AML-193 (cell line): ENCODE measurements at places on chromosomes 7 and 10.

DNA sequence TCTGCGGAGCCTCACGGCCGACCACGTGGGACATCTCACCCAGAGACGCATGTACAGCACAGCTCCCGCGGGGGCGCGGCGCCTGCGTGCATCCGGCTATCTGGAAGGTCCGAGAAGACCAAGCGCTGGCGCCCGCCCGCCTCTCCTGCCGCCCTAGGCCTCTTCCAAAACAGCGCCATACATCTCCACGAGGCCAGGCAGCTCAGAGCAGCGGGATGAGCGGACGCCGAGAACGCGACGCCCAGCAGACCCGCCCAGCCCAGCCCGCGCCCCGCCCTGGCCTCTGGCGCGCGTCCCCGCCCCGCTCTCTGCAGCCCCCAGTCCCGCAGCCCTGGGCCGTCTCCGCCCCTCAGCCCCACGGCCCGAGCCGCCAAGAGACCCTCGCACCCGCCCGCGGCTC is 20.3 kb upstream of the LANCL2 start:
- no peak for DNase-seq

DNA sequence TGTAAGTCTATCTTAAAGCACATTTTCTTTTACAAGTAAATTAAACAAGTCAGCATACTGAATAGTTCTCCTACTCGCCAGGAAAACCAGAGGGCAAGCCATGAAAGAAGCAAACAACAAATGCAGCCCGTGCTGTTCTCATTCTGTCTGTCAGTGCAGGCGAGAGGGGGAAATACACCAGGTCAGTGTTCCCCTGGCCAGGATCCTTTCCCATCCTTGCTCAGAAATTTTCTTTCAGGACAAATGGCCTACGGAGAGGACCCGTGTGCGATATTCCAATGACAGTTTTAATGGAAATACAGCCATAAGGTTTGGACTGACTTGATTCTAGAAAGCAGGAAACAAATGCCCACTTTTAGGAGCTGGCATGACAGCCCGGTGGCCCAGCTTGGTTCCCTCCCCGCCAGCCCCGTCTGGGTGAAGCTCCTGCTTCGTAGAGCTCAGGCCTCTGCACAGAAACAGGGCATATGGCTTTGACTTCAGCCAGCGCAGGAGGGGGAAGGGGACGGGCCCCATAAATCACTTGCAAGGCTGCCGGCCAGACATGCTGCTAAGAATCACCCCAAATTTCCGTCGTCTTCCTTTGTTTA is 67.8 kb downstream of the FRMD4A start:
- DNase-seq: no peak

DNA sequence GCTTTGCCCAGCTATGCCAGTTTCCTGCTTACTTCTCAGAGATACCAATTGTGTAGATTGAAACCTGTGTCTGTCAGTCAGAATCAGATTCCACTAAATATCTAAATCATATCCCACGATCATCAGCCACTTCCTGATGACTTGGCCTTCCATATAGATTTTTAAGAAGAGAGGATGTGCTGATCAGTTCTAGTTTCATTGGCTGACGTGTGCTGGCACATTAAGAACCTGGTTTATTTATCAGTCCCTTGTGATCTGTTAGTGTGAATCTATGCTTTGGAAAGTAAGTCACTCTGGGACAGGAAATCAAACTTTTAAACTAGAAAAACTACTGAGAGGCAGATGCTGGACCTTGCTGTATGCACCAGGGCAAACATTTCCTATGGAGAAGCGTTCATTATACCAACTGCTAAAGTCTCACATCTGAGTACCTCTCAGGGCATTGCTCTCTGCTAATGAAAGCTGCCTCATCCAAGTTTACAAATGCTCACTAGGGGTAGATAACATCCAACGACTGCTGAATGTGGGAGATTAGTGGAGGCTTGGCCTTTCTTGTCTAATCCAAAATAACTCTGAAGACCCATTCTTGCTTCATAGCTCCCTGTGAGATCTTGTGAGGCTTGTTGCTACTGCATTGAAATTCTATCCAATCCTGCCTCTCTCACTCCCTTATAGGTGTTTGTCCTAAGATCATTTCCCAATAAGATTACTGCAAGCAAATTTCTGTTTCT is 109.1 kb downstream of the ARL4A start:
- DNase-seq: no peak

DNA sequence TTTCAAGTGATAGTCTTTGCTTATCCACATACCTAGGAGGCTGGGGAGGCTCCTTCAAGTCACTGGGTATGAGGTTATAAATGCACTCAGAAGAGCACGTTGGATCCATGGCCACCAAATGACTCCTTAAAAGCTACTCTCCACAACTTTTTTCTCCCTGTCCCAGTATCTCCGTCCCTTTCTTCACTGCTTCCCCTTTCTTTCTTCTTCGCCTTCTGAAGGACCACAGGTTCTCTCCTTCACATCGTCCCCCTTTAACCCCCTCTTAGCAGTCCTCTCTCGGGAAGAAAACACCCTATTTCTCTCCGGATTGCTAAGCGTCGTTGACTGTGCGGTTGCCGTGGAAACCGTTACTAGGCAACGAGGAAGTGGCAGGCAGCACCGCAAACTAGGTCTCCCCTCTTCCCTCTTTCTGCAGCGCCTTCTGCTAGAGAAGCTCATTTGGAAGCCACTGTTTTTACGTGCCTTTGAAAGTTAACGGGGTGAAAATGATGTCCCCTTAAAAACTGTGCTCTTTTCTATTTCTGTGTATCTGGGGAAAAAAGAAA is at the start of gene ENKUR:
ENKUR (minus strand) TSS at position 331 of the 548 bp plus-strand sequence; CDS start at position 109, 222 bp downstream.
- DNase-seq: peak; percentile 94

DNA sequence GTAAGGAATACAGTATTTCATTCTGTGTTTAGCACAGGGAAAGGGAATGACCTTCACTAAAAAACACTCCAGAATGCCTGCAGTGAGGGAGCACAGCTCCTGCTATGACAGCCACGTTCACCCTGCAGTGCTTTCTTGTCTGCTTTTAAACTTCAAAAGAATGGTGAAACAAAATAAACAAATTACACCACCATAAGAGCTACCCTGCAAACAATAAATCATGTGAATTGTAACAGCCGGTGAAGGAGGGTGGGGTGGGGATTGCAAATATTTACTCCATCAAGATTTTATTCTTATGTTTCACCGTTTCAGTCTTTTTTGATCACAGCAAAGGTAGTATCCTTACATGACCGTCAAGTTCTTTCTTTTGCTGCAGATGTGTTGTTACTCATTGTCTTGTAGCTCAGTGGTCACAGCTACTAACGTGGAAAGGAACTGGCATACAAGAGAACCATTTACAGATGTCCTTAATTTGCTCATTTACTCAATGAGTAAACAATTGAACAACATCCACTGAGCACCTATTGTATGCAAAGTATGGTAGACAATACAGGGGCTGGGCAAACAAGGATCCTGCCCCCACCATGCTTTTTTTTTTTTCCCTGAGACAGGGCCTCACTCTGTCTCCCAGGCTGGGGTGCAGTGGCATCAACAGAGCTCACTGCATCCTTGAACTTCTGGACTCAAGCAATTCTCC is 4.1 kb upstream of the CHN2 start:
- no peak for DNase-seq

DNA sequence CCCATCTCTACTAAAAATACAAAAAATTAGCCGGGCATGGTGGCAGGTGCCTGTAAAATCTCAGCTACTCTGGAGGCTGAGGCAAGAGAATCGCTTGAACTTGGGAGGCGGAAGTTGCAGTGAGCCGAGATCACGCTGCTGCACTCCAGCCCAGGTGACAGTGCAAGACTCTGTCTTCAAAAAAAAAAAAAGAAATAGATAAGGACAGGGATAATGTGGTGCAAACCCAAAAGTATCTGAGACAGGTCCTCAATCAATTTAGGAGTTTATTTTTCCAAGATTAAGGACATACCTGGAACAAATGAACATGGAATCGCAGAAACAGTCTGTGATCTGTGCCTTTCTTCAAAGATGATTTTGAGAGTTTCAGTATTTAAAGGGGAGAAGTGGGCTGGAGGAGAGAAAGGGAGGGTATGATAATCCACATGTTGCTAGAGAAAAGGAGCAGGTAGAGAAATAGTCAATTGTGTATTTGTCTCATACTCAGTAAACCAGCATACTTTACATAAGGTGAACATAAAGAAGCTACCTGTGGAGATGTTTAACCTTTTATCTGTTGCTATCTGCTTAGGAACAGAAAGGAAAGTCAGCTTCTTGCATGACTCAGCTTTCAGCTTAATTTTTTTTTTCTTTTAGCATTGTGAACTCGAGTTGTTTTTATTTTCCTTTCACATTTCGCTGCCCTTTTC is 4.9 kb upstream of the MTPN start:
- DNase-seq: no peak

- DNase-seq: no peak
Observed at GRCh38 chr7:150826061-150826849, 25.7 kb downstream of the TMEM176A start.

DNA sequence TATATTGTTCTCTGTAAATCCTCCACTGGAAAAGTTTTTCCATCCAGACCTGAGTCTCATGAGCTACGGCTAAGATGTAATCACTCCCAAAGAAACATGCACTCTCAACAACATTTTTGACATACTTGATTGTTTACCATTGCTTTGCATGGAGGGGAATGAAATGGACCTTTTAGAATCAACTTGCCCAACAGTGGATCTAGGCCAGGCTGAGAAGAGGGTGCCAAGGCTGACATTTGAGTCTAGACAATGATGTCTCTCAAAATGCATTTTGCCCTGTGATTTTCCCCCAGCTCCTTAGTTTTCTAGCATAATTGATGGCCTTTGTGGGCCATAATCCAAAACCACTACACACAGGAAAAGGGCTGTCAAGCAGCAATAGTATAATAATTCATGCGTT is 297.9 kb upstream of the KLF6 start:
- DNase-seq: no peak

- no peak for DNase-seq
Observed at GRCh38 chr10:108848046-108848445, 1075.3 kb downstream of the XPNPEP1 start.

- no peak for DNase-seq
Observed at GRCh38 chr10:100485801-100486495, 23.1 kb downstream of the WNT8B start.

GRCh38 chr10:67733511-67733910 is 37.5 kb upstream of the CTNNA3 start:
- DNase-seq: no peak

DNA sequence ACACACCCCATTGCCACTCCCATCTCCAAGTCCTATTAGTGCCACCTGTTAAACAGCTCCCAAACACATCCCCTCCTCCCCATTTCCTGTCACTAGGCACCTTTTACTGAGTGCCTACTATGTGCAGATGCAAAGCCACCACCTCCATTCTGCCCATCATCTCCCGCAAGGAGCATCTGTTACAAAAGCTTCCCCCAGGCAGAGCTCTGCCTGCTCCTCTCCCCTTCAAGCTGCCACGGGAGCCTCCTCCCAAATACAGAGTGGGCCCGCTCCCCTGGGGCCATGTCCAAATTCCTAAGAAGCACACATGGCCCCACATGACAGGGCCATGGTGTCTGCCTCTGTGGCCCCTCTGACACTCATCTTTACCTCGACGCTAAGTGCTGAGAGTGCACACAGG is 149.7 kb downstream of the OAT start:
- DNase-seq: no peak

GRCh38 chr10:86965986-86966654 is 2.2 kb upstream of the ADIRF start:
- DNase-seq: no peak

DNA sequence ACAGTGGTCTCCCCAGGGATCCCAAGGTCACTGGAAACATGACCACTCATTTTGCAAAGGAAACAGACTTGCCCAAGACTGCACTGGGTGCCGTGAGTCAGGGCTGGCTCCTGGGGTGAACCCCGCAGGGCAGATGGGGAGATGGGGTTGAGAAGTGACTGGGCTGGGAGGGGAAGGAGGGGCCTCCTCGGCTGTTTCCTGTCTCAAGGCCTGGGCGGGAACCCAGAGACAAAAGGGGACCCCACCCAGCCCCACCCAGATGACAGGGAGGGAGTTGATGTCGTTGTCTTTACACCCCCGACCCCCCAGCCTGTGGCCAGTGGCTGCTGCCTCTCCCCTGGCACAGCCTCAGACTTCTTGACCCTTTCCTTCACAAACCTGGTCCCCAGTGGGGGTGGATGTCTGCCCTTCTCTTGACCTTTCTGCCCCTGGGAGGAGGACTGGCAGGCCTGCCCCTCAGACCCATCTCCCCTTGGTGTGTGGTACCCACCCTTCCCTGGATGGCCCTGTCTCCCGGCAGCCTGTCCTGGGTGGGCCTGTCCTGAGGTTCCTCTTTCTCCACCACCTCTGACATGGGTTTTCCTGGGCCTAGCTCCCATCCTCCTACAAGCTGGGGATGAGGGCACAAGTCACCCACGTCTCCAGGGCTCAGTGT is 1.4 kb downstream of the MYO1G start:
- DNase-seq: peak; percentile 66

DNA sequence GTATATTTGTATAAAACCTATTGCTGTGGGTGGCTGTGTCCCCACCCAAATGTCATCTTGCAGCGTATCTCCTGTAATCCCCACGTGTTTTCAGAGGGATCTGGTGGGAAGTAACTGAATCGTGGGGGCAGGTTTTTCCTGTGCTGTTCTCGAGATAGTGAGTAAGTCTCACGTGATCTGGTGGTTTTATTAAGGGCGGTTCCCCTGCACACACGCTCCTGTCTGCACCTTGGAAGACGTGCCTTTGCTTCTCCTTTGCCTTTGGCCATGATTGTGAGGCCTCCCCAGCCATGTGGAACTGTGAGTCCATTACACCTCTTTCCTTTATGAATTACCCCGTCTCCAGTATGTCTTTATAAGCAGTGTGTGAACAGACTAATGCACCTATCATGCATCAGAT is 97.6 kb downstream of the DYNC2I1 start:
- no peak for DNase-seq

- no peak for DNase-seq
Observed at GRCh38 chr10:74542077-74542476, 284.3 kb upstream of the KAT6B start.

- DNase-seq: no peak
Observed at GRCh38 chr7:6251653-6252052, 20.8 kb downstream of the CYTH3 start.
